ENCODE measurements at places on chromosomes 4 and X.

- DNase-seq: no peak
Observed at GRCh38 chrX:155871934-155872333, 9.2 kb upstream of the VAMP7 start.

- no peak for DNase-seq
Observed at GRCh38 chr4:129901205-129901604, 805.3 kb downstream of the C4orf33 start.

DNA sequence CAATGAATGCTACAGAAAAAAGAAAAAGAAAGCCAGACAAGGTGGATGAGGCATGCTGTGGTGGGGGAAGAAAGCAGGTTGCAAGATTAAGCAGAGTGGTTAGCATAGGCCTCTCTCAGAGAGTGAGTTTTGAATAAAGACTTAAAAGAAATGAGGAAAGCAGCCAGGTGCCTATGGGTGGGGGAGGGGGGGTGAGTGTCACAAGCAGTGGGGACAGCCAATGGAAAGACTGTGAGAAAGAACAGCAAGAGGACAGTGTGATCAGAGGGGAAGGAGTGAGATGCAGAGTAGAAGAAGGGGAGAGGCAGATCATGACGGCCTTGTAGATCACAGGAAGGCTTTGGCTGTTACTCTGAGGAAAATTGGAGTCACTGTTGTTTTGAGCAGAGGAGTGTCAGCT is 162.5 kb downstream of the SOX3 start:
- no peak for DNase-seq

GRCh38 chr4:110442309-110442708 is 33.6 kb upstream of the ENPEP start:
- DNase-seq: no peak

GRCh38 chr4:135927651-135928050 is 1604.6 kb downstream of the PCDH18 start:
- no peak for DNase-seq

DNA sequence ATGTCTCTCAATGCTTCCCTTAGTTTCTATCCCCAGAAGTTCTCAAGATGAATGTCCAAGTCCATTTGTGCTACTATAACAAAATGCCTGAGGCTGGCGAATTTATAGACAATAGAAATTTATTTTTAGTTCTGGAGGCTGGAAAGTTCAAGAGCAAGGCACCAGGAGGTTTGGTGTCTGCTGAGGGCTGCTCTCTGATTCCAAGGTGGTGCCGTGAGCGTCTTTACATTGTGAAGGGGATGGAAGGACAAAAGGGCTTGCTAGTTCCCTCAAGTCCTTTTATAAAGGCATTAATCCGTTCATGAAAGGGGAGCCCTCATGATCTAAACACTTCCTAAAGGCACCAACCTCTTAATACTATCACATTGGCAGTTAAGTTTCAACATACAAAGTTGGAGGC is 12.3 kb downstream of the TRIM2 start:
- DNase-seq: no peak

DNA sequence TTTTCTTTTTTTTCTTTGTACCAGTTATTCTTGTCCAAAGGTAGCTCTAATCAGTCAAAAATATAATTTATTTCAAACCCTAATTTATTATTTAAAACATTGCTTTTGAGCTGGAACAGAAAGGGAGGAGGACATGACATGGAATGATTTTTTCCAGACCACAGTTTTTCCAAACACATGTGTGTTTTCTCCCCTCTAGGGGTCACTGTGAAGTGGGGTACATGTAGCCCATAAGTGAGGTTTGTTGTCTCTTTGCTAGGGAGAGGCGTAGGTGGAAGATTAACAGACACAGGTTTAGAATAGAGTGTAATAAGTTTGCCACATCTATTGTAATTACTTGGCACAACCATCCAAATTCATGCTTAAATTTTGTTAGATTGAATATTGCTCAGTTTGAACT is 83.0 kb downstream of the TNIP2 start:
- DNase-seq: no peak

- no peak for DNase-seq
Observed at GRCh38 chrX:51697397-51697796, 12.9 kb upstream of the CENPVL1 start.

DNA sequence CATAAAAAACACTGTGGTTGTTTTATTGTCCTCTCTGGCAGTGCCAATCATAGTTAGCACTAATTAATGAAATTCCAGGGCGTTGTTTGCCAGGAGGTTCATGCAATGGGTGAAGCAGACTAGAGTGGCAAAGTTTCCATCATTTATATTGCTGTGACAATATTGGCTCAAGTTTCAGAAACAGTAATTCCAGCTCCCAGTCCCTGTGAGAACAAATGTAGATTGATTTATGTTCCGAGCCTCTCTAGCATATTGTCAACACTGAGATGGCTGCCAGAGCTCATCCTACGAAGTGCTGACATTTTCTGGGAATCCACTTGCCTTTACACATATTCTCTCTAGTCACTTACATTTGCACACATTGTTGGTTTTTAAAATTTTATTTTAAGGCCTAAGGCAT is 440.0 kb upstream of the IGFBP7 start:
- DNase-seq: no peak

GRCh38 chr4:66688674-66689073 is 856.6 kb downstream of the CENPC start:
- DNase-seq: no peak

GRCh38 chr4:24644983-24645764 is 60.8 kb upstream of the DHX15 start:
- no peak for DNase-seq

DNA sequence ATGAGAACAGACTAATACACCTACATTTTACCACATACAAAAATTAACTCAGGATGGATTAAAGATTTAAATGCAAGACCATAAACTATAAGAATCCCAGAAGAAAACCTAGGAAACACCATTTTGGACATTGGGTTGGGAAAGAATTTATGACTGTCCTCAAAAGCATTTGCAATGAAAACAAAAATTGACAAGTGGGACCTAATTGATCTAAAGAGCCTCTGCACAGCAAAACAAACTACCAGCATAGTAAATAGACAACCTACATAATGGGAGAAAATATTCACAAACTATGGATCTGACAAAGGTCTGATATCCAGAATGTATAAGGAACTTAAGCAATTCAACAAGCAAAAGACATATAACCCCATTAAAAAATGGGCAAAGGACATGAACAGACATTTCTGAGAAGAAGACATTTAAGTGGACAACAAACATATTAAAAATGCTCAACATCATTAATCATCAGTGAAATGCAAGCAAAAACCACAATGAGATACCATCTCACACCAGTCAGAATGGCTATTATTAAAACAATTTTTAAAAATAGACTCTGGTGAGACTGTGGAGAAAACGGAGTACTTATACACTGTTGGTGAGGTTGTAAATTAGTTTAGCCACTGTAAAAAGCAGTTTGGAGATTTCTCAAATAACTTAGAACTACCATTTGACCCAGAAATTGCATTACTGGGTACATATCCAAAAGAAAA is 221.7 kb upstream of the DIPK2B start:
- DNase-seq: no peak

GRCh38 chrX:101659601-101660063 is at the start of gene ARMCX2:
Gene ARMCX2, minus strand, starts transcription at chrX:101659850. Its CDS starts 2,262 bp downstream, at chrX:101657588.
- DNase-seq: no peak

- peak; percentile 73 for DNase-seq
Observed at GRCh38 chr4:6730603-6731317, 14.8 kb downstream of the BLOC1S4 start.

- DNase-seq: no peak
Observed at GRCh38 chrX:110053453-110053852, 50.5 kb downstream of the TMEM164 start.

DNA sequence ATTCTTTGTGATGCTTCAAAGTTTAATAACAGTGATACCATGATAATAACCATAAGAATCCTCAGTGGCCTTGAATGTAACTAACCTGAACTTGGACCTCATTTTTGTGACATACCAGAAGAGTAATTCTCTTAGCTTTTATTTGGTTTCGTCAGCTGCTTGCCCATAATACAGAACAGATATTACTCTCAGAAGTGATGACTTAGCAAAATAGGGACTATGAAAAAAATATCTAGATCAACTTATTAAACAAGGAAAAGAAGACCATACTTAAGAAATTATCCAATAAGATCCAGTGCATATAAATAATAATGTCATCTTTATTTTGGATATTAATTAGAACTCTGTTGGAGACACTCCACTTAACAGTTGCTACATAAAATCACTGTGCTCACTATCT is 236.9 kb upstream of the GPC4 start:
- no peak for DNase-seq

DNA sequence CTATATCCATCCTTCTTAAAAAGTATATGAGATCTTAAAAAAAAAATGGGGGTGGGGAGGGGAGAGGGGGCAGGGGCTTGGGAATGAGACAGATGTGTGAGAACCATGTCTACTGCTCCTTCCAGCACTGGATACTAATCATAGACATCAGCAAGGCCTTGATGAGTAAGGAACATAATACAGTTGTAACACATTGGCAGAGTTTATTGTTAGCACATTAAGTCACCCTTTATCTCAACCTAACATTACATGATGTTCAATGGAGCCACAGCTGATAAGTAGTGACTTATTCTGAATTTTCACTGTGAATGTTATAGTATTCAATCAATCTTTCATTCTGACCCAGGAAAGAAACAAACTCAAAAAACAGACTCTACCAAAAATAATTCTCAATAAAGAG is 47.3 kb upstream of the KCNE5 start:
- DNase-seq: no peak
